ENCODE measurements at places on chromosomes 5 and 9.

- no peak for DNase-seq
These were observed 8.2 kb downstream of the LIFR start for GRCh38 chr5:38548064-38548759.

DNA sequence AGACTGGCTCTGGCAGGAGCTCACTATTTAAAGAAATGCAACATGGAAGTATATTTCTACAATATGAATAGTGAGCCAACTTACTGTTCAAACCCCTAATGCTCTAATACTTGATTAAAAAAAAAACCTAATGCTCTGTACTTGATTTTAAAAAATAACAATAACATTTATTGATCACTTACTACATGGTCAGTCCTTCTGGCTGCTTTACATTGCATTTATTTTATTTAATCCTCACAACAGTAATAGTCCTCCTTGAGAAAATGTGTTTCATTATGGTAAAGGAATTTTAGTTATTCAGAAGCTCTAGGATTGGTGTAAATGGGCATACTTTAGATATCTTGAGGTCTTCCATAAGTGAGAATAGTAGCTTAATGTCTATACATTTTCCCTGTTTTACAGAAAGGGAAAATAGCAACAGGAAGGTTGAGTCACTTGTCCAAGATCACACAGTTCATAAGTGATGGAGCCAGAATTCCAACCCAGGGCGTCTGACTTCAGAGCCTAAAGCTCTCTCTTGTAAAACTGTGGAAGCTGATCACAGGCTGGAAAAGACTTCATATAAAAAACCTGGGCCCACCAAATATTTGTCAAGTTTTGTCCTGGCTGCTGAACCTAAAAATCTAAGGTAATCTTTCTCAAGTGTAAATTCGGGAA is 1.0 kb downstream of the STARD4 start:
- no peak for DNase-seq

- DNase-seq: no peak
These were observed 133.1 kb downstream of the GABBR2 start for GRCh38 chr9:98575379-98576346.

GRCh38 chr5:32297181-32298058 is 15.3 kb downstream of the MTMR12 start:
- DNase-seq: no peak

GRCh38 chr9:79623799-79624721 is 52.3 kb downstream of the TLE4 start:
- no peak for DNase-seq

GRCh38 chr9:105173306-105173705 is 71.1 kb upstream of the SLC44A1 start:
- DNase-seq: peak; percentile 11

- no peak for DNase-seq
These were observed 77.2 kb downstream of the ITGA1 start for GRCh38 chr5:52864884-52865283.

DNA sequence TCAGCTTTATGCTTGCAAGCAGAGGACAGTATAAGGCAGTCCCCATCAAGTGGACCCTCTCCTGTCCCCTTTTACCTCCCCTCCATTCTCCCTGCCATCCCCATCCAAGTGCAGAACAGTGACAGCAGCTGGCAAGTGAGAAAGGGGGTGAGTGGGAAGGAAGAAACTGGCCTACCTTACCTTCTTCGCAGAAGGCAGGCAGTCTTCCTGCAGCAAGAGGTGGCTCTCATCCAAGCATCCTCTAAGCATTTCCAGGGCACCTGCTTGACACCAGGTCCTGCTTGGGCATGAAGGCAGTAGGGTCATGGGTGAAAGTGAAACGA is 77.3 kb upstream of the SH3PXD2B start:
- no peak for DNase-seq

- DNase-seq: no peak
These were observed 40.5 kb upstream of the ANGPTL2 start for GRCh38 chr9:127162864-127163365.

DNA sequence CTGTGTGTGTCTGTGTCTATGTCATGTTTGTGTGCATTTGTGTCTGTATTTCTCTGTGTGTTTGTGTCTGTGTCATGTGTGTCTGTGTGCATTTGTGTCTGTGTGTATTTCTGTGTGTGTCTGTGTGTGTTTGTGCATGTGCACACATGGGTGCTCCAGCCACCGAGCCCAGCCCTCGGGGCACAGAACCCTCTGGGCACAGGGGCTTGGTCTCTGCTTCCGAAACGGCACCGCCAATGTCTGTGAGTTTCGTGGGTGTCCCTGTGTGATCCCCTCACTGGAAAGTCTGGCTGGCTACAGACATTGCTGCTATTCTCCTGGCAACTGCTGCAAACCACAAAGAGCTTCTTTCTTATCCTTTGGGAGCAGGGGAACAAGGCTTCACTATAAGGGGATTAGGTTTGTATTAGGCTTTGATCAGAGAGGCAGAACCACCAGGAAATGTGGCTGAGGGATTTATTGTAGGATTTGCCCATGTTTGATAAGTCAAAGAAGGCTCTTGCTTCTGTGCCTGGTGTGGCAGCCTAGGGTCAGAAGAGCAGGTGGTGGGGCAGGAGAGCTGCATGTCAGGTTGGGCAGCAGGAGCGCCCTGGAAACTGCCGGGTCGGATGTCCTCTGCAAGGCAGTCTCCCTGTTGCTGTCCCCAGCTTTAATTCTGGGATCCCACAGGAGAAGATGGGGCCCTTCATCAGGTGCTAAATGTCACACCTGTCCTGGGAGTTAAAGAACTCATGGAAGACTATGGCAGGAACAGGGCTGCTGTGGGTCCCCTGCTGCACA is 39.6 kb upstream of the FCN1 start:
- no peak for DNase-seq

DNA sequence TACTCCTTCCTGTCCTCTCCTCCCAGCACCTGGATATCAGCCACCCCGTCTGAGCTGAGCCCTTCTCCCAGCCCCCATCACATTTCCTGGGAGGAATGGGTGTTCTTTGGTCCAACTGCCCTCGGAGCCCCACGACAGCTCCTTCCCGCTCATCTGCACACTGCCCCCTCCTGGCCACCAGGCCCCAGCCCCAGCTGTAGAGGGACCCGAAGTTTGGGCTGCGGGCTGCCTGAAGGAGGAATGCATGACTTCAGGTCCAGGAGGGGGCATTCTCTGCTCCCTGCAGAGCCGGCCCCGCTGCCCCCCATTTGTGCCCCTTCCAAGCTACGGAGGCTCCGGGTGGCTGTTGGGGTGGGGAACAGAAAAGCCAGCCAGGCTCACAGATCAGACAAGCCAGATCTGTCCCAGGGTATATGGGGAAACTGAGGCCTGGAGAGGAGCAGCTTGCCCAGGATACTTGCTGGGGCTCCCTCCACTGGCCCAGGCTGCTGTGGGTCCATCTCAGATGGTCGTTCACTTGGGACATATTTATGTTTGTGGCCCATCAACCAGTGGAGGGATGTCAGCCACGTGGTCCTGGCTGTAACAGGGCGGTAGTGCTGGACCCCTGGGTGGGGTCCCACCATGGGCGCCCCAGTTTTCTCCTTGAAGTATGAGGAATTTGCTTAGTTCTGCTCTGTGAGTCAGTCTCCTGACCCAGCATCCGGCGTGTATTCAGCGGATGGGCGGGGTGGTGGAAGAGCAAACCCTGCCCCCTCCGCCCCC is 33.1 kb downstream of the DAB2IP start:
- DNase-seq: no peak

DNA sequence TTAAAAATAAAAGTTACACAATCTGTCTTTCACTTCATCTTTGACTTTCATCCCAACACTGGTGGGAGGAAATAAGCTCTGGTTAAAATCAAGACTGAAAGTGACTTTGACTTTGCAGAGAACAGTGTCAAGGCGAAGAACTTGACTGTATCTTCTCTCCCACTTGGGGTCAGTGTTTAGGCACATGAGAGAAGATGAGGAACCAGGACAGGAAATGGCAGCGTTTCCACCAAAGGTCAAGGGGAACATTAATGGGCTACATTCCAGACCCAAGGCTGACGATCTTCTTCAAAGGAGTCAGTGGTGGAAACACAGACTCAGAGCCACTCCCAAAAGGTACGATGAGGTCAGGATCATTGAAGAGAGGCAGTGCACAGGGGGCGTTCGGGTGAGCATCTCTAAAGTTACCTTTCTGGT is 409.5 kb downstream of the ARHGEF28 start:
- peak; percentile 66 for DNase-seq

DNA sequence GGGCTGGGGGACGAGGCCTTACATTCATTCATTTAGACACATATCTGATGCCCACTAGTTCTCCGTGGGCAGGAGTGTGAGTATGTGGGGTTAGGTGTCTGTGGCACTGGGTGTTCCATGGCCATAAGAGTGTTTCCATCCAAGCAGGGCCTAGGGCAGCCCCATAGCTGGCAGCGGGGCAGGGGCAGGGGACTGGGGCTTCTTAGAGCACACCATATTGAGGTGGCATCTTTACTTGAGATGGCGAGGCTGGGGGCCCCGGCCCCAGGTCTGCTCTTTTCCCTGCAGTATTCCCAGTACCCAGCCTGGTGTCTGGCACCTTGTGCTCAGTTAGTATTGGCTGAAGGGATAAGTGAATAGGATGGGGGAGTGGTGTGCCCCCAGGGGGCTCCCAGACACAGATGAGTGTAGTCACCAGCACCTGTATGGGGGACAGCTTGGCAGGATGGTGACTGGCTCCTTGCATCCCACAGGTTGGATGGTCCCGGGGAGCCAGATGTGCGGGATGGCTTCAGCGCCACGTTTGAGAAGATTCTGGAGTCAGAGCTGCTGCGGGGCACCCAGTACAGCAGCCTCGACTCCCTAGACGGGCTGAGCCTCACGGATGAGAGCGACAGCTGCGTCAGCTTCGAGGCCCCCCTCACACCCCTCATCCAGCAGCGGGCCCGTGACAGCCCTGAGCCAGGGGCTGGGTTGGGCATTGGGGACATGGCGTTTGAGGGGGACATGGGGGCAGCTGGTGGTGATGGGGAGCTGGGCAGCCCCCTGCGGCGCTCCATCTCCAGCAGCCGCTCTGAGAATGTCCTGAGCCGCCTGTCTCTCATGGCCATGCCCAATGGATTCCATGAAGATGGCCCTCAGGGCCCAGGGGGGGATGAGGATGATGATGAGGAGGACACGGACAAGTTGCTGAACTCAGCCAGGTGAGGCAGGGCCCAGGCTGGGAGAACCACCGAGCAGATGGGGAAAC is 17.5 kb downstream of the PSD2 start:
- DNase-seq: no peak

DNA sequence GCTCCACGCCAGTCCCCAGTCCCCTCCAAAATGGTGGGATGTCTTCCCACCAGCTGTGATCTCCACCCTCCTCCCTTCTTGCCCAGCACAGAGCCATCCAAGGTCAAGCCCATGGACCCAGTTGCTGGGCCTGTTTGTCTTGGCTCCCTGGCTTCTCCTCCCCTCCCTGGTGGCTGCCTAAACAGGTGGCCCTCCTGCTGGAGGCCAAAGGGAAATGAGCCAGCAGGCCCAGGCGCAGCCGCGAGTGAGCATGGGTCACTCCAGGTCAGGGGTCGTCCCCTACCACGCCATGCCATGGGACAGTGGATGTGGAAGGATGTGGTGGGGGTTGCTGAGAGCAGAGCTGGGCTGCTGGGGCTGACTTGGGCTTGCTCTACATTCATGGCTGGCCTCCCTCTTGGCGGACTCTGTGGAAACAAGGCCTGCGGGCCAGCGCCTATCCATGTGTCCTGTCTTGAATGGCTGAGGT is 33.6 kb downstream of the COL15A1 start:
- DNase-seq: no peak

GRCh38 chr5:122515709-122516431 is 203.8 kb downstream of the SNCAIP start:
- peak; percentile 78 for DNase-seq

DNA sequence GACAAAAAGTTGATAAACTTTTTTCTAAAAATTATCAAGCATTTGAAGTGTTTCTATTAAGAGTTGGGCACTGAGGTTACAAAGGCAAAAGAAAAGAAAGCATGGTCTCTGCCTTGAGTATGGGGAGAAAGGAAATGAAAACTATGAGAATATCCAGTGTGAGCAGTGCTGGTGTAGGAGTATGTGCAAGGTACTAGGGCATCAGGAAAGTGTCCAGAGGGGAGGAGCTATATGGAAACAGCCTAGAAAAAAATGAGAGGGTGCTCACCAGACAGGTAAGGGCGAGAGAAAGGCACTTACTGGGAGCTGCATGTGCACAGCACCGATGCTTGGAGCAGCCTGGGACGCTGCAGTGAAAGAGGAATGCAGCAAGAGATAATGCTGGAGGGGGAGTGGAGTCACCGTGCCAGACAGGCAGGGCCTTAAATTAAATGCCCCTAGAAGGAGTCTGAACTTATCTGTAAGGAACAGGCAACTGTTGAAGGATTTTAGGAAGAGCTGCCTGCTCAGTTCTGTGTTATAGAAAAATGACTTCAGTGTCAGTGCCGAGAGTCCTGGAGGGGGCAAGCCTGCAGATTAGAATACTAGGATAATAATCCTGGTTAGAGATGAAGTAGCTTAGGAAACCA is 14.0 kb downstream of the MCC start:
- no peak for DNase-seq

- DNase-seq: no peak
These were observed 236.9 kb downstream of the CD180 start for GRCh38 chr5:66959653-66960052.

DNA sequence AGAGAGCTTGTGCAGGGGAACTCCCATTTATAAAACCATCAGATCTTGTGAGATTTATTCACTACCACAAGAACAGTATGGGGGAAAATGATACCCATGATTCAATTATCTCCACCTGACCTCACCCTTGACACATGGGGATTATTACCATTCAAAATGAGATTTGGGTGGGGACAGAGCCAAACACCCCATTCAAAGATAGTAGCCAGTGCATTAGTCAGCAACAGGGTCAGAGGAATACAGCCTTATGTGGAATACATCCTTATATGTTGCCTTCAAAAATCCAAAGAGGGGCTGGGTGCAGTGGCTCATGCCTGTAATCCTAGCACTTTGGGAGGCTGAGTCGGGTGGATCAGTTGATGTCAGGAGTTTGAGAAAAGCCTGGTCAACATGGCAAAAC is 563.2 kb downstream of the CCDC171 start:
- no peak for DNase-seq

- DNase-seq: no peak
These were observed 55.5 kb downstream of the FAM81B start for GRCh38 chr5:95446560-95447221.

- DNase-seq: no peak
These were observed 34.6 kb upstream of the SEMA4D start for GRCh38 chr9:89532478-89532877.

DNA sequence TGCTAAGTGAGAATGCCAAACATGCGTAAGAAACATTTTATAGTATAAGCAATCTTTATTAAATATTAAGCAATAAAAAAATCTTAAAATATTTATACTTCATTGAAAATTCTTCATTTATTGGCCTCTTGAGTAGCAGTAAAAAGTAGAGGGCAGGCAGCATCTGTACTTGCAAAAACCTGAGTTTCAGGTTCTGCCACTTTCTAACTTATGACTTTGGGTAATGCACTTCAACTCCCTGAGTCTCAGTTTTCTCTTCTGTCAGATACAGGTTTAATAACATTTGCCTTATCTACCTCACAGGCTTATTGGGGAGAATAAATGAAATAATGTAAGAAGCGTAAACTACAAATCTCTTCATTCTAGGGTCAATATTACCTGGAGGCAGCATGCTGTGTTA is 19.8 kb upstream of the MCTP1 start:
- DNase-seq: no peak

GRCh38 chr5:97750576-97750975 is 567.5 kb upstream of the RIOK2 start:
- no peak for DNase-seq
